H1 (cell line): ENCODE measurements at places on chromosomes 3 and 15. TPM values are rescaled to one million over a fixed set of nuclear protein-coding genes. Genes with fewer than 3 reads are reported as not detected.

DNA sequence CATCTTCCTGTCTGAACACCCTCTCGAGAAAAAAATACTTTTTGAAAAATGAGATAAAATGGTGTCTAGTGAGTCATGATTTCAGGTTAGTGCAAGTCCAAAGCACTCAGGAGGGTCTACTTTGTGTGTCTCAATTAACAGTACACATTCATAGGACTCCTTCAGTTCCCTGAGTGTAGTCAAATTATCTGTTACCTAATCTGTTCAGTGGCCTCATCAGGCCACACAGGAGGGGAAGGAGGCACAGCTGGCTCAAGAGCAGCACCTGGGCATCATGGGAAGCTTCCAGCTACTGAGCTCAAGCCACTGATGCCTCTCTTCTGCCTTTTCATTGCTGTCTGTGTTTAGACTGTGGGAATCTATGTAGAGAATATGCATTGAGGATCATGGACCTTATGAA, 341.4 kb upstream of the SGO1 start:
- DNase-seq, result no peak

GRCh38 chr3:123609063-123609462, 24.2 kb upstream of the HACD2 start:
- no peak for DNase-seq

DNA sequence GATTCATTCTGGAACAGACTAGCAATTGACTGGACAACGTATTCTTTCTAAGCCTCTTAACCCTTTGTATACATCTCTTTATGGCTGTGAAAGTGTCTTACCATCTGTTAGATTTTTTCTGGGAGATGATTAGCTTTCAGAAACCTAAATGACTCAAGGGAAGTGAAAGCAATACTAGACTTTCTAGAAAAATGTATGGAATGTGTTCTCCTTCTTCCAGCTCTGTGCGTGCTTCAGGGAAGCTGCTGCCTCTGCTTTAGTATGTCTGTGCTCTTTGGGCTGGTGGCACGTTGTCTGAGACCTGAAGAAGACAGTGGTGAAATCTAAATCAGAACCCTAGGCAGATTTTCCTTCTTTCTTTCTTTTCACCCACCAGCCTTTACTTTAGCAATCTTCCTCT, 89.5 kb downstream of the ITPR1 start:
- DNase-seq, result no peak

GRCh38 chr3:64853456-64853855, 165.7 kb upstream of the ADAMTS9 start:
- DNase-seq, result no peak

DNA sequence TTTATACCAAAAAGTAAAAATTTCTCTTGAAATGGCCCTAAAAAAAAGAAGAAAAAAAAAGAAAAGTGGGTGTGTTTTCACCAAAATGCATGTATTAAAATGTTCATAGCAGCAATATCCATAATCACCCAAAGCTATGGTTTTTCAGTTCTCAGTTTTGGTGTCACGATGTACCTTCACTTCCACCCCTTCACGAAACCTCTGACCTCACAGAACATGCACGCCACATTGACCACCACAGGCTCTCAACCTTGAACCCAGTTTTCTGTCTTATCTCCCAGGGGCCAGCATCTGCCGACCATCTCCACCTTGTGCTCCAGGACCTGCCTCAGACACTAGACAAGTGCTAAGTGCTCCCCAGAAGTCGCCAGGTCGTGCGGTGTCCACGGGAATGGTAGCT, 30.4 kb downstream of the COLQ start:
- DNase-seq, result no peak

DNA sequence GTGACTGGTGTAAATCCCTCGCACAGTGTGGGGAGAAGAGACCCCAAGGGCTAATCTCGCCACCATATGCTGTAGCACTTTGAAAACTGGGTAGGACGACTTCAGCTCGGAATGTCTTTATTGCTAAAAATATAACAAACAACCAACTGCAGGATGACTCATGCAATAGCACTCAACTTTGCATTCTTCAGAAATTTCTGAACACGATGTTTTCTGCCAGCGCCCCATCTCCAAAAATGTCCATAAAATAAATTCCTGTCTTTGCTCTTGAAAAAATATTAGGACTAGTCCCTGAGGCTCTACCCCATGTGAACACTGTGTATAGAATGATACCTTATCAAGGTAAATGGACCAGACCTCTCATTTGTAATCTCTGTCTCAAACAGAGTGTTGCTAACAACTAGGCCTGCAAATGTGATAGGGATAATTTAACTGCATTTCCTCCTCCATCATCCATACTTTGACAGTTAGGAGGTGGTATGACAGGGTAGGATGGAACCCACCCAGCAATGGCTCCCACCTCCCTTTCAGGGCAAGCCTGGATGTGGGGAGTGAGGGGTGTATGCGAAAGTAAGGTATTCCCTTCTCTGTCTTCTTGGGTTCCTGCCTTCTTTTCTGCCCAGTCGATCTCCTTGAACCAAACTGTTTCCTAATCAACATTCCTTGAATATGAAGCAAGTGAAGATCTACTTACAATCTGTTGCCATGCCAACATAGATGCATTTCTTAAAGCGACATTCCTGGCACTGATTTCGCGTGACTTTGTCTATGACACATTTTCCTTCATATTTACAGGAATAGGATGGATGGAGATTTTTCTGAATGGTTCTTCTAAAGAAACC, 201.1 kb downstream of the NR1D2 start:
- DNase-seq, result no peak

- DNase-seq, result no peak
Observed at GRCh38 chr15:71502077-71502432, 308.3 kb upstream of the NR2E3 start.

DNA sequence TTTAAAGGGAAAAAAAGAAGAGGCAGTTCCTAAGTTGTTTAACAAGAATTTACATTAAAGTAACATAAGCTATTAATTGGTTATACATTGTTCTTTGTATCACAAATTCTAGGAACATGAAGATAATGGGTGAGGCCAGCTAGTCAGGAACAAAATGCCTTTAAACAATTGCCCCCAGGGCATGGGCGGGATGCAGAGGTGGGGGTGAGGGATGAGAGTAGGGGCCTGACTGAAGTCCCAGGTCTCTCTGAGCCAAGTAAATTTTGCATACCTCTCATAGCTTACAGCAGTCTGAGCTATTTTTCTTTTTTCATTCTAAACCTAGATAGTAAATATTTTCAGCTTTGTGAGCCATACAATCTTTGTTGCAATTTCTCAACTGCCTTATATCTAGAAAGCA, 77.8 kb upstream of the RNU6-1 start:
- DNase-seq, result no peak

- no peak for DNase-seq
Observed at GRCh38 chr15:51004103-51004551, 90.6 kb downstream of the TNFAIP8L3 start.

DNA sequence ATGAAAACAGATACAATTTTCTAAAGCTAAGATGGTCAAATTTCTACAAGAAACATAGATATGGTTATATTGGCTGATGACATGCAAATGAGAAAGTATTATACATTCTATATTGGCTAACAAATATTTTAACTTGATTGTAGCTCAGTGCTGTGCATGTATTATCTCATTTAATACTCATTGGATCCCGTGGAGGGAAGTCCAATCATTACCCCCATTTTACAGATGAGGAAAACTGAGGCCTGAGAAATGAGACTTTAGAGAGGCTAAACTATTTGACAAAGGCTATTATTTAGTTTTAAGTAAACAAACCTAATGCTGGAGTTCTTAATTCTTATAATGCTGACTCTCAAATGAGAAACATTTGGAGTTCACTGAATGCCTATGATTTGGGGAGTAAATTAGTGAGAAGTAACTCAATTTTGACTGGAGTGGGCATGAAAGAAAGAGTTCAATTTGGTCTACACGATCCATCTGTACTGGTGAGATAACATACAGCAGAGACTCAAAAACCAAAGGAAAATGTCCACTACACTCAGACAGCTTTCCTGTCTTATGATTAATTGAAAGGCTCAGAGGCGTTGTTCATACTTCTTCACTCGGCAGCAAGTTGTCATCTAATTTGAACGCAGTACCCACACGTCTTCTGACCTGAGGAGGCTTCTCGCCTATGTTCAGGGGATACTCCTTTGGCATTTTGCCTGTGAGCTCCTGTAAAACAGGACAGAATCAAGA, 72.2 kb upstream of the LMOD3 start:
- no peak for DNase-seq

GRCh38 chr3:15291589-15292541, 40.5 kb downstream of the SH3BP5 start:
- no peak for DNase-seq

DNA sequence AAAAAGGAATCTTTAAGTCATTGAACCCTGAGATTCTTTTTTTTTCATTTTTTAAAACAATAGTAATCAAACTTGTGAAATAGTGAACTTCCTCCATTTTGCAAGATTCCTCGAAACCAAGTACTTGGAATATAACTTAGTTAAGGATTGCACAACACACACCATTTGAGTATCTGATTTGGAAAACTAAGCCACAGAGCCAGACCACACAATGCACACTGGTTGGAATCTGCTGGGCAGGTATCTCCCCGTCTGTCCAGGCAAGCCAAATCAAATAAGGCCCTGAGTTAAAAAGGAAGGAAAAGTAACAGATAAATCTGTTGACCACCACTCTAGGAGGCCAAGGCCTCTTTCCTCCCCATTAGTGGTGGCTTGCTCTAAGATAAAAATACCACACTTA, 177.5 kb upstream of the ICE2 start:
- DNase-seq, result no peak

- no peak for DNase-seq
Observed at GRCh38 chr3:156017352-156018030, 102.9 kb upstream of the KCNAB1 start.

NR2F2 gene
- not detected in 2 replicates for total RNA-seq

ZDHHC23 gene
- 14.1 and 15.7 TPM in 2 replicates for total RNA-seq

TASOR gene
- 40.1 and 45.5 TPM in 2 replicates for total RNA-seq
